ENCODE measurements at places on chromosomes 16 and 17.

DNA sequence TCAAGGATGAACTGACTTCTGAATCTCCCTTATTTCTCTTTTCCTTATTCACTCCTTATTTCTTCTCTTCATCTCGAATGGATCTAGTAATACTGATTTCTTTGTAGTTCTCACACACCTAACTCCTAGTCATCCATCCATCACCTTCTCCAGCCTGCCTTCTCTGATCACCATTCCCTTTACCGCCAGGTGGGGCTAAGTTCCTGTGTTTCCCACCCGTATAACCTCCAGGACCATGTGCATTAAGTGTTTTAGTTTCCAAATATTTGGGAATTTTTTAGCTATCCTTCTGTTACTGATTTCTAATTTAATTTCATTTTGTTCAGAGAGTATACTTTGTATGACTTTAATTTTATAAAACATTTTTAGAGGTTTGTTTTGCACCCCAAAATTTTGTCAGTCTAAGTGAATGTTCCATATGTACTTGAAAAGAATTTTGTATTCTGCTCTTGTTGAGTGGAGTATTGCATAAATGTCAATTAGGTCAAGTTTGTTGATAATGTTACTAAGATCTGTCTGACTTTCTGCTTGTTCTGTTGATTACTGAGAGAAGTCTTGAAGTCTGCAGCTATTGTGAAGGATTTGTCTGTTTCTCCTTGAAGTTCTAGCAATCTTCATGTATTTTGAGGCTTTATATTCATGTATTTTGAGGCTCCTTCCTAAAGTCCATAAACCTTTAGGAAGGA, 8.8 kb downstream of the BPTF start:
- DNase-seq, result no peak

DNA sequence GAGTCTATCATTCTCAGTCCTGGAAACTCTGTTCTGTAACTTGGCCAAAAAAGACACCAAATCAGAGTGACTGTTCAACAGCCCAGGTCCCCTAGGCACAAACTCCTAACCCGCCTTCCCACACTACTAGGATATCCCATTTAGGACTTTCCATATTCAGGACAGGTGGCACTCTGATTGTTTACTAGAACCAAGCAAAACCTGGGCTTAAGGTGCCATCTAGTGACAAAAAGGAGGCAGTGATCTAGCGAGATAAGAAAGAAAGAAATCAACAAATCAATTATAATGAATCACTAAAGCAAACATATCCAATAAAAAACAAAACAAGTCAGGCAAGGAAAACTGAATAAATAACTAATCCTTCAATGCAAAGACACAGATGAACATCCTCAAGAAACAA, 203.9 kb downstream of the CEP112 start:
- DNase-seq, result peak; percentile 16

DNA sequence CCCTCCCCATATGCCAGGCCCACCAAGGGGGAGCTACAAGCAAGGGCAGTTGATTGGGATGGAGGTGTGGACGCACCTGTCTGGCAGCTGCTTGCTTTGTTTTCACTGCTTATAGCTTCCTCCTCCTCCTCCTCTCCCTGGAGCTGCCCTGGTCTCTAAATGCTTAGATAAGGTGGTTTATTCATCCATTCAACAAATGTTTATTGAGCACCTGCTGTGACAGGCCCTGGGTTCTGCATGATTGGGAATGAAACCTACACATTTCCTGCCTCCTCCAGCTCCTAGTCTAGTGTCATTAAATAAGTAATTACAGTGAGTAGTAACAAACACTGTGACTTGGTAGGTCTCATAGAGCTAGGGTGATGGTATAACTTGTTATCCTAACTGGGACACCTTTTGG, 17.4 kb upstream of the MAP3K14 start:
- peak; percentile 87 for DNase-seq

DNA sequence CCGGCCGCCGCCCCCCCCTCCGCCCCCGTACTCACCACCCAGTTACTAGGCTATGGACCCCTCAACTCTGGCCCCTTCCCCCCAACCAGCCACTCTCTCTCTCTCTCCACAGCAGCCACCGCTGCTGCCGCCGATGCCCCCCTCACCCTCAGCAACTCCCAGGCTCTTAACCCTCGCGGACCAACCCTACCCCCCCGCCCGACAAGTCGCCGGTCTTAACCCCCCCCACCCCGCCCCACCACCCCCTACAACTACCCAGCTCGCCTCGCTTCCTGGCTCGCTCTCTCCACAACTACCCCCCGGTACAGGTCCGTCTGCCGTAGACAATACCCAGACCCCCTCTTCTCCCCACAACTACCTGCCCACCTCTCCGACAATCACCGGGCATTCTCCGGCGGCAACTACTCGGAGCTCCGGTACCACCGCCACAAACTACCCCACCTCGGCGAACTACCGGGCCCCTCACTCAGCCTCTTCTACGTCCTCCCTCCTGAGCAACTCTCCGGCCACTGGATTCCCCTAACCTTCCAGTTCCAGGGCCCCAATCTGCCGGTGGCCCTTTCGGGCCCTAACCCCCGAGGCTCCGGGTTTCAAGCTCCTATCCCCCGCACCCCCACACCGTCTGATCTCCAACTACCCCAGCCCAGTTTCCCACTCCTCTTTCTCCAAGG, 702 bp downstream of the PHF23 start:
- peak; percentile 17 for DNase-seq

- DNase-seq, result no peak
Measured at GRCh38 chr16:17382514-17382913, 88.2 kb downstream of the XYLT1 start.

GRCh38 chr16:85126705-85127378, 14.6 kb upstream of the CIBAR2 start:
- DNase-seq, result no peak

DNA sequence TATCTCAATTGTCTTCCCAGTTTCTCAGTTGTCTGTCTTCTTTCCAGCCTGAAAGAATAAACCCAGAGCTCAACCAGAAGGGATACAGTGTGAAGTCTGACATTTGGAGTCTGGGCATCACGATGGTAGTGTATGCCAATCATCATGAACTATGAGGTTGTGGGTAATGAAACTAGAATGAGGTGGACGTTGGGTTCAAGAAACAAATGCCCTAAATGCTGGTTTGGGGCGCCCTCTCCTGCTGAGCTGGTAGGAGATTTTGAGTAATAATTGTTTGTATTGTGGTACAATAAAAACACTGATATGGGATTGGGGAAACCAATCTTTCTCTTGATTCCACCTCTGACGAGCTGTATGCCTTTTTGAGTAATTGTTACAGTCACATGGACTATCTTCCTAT, 110.4 kb downstream of the MAP2K6 start:
- no peak for DNase-seq

DNA sequence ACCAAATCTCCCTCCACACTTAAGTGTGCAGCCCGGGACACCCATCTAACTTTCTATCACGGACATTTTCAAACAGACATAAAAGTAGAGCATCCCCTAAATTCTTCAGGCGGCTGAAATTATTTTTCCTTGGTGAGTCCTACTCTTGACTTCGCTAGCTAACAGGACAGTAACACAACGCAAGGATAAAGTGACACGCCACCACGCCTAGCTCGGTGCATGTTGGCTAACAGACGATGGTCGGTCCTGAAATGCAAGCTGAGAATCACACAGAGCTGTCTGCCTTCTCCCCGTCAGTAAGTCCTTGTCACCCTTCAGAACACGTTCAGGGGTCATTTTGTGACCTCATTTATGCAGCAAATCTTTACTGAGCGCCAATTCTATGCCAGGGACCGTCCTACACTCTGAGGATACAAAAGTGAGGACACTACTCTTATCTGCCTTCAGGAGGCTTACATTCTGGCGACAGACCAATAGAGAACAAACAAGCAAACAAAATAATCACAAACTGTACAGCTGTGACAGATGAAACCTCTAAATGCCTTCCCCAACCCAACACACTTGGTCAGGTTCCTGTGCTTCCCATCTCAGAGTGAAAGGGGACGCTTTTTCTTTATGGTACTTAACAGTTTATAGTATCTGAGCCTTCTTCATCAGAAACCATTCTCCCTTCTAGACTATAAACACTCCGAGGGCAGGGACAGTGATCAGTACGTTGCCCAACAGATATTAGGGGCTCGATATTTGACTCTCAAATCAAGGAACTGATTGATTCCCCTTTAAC, 1.3 kb downstream of the NTAN1 start:
- DNase-seq, result no peak

GRCh38 chr16:17134586-17134985, 336.2 kb downstream of the XYLT1 start:
- no peak for DNase-seq

GRCh38 chr17:42284566-42284965, 3.7 kb upstream of the STAT5A start:
- no peak for DNase-seq

DNA sequence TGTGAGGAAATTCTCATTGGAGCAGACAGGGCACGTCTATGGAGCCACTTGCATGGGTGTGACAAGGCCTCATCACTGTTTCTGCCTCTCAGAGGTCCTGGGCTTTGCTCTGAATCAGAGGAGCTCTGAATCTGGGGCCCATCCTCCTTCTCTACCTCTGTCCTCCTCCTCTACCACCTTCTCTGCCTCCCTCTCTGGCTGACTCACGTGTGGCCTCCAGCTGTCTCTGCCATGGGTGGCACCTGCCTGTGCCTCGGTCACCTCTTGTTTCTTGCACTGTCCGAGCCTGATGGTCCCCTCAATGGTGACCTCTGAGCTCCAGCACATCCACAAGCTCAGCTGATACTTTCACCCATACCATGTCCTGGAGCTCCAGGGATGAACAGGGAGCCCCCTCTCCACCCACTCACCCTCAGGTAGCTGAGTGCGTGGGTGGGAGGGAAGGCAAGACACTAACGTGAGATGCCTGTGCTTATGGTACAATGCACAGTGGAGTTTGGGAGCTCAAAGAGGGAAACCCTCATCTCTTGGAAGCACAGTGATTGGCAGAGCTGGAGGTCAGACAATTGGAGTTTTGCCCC, 116.4 kb upstream of the CRHR1 start:
- no peak for DNase-seq

DNA sequence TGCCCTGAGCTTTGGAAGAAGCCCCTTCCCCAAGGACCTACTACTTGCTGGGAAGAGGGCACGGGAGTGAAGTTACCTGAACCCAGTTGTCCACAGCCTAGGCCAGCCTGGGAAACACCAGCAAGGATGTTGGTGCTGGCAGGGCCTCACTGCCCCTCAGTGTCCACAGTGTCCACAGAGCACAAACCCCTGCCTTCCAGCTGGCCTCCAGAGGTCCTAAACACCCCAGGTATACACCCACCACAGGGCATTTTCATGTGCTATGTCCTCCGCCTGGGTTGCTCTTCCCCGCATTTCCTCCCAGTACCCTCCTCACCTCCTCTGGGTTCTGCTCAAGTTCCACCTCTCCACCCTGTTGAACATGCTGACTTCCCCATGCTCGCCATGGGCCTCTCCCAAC, 4.2 kb upstream of the PEMT start:
- DNase-seq, result no peak

DNA sequence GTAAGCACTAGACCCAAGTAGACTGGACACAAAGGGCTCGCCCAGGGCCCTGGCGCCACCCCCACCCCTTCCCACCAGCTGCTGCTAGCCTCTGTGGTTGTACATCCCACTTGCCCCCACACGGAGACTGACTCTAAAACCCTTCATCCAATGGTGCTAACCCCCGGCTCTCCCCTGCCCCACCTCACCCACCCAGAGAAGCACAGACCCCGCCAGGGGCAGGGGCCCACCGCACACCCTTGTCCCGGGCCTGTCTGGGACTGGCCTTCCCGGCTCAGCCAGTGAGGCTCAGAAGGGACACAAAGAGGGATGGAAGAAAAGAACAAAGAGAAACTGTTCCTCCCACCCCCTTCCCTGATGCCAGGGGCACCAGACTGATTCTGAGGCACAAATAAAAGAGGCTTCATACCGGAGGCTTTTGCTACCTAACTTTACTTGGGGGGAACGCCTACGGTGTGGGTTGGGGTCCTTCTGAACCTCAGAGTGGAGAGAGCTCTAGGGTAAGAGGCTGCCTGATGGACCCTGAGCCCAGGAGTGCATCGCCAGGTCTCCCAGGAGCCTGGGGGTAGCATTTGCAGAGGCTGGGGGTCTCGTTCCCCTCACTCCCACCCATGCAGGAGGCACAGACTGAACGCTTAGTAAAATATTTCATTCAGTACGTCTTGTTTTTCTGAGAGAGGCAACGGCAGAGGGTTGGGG, 8.2 kb downstream of the CORO6 start:
- DNase-seq, result no peak

- no peak for DNase-seq
Measured at GRCh38 chr17:43316522-43317142, 82.2 kb upstream of the ARL4D start.

DNA sequence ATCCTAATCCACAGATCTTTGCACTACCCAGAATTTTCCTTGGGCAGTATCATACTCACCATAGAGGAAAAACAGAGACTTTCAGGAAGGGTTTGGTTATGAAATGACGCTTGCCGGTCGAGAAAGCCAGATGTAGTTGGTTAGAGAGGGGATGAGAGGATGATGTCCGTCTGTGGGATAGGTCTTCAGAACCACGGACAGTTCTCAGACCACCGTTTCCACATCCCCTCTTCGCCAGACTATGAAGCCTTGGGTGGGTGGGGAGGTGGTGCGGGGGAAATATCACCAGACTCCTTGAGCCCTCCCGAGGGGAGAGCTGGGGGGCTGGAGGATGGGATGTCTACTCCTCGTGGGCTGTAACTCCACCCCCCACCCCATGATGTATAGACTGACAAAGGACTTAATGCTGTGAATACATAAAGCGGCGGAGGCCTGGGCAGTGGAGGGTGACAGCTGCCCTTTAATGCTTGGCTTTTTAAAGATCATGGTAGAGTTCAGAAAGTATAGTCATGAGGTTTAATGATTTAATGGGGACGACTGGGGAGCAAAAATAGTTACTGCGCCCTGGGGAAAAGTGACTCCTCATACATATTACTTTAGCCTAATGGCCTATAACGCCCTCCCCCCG, 96.6 kb downstream of the MRM1 start:
- no peak for DNase-seq

GRCh38 chr17:32859857-32860525, 16.9 kb downstream of the MYO1D start:
- DNase-seq, result no peak

- no peak for DNase-seq
Measured at GRCh38 chr16:12675852-12676251, 127.8 kb downstream of the CPPED1 start.

DNA sequence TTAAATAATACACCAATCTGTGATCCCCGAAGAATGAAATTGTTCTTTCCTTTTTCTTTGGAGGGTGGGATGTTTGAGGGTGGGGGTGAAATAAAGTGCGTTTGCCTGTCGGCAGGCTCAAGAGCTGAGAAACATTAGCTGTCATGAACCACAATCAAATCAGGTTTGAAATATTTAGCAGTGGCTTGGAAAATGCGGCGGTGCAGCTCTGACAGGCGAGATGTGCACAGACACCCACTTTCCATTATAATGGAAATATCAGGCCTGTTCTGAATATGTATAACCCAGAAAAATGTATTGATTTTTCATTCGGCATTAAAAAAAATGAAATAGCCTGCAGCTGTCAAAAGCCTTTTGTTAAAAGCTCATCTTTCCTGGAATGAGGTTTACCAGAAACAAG, 212.8 kb downstream of the ZFHX3 start:
- DNase-seq, result no peak

GRCh38 chr17:2972749-2973148, 90.7 kb downstream of the OR1D5 start:
- no peak for DNase-seq

- no peak for DNase-seq
Measured at GRCh38 chr16:17311333-17312093, 159.2 kb downstream of the XYLT1 start.

- no peak for DNase-seq
Measured at GRCh38 chr16:76879420-76879819, 311.6 kb upstream of the MON1B start.

- no peak for DNase-seq
Measured at GRCh38 chr16:54930869-54931119, 129 bp downstream of the IRX5 start.

GRCh38 chr16:12580809-12581208, 222.9 kb downstream of the CPPED1 start:
- DNase-seq, result no peak

Data from NCI-H510A (cell line).